Activated CD8-positive, alpha-beta memory T cell treated with anti-CD3 and anti-CD28 coated beads for 4 hours (primary cell): ENCODE measurements at places on chromosomes 1 and 21.

GRCh38 chr1:113684153-113684541, 75.1 kb downstream of the PHTF1 start:
- no peak for DNase-seq

- no peak for DNase-seq
Observed at GRCh38 chr1:188128761-188129160, 1300.0 kb downstream of the PLA2G4A start.

- DNase-seq = no peak
Observed at GRCh38 chr1:185463011-185463410, 146.0 kb upstream of the IVNS1ABP start.

- no peak for DNase-seq
Observed at GRCh38 chr1:222790520-222790919, 24.3 kb upstream of the DISP1 start.

DNA sequence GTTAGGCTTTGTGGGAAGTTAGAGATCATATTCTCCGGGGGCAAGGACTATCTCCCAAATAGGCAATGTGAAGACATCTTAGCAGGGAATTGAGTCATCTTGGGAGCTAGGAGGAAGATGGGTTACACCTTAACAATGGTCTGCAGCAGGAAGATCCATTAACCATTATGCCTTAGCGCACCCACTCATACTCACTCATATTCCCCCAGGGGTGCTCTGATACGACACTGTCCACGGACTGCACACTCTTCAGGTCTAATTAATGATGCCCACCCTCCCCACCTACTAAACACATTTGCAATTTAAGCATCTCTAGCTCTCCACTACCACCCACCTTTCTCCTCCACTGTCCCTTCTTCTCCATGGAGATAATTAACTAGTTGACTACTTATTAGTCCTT, 857 bp upstream of the AK5 start:
- DNase-seq = no peak

- DNase-seq = no peak
Observed at GRCh38 chr1:234475167-234475793, 3.7 kb downstream of the TARBP1 start.

GRCh38 chr1:222552882-222553281, 5.0 kb upstream of the HHIPL2 start:
- DNase-seq = no peak

GRCh38 chr1:211487082-211487481, 4.9 kb downstream of the RD3 start:
- DNase-seq = no peak
